H1 (cell line): ENCODE measurements at places on chromosomes 12 and 14.

DNA sequence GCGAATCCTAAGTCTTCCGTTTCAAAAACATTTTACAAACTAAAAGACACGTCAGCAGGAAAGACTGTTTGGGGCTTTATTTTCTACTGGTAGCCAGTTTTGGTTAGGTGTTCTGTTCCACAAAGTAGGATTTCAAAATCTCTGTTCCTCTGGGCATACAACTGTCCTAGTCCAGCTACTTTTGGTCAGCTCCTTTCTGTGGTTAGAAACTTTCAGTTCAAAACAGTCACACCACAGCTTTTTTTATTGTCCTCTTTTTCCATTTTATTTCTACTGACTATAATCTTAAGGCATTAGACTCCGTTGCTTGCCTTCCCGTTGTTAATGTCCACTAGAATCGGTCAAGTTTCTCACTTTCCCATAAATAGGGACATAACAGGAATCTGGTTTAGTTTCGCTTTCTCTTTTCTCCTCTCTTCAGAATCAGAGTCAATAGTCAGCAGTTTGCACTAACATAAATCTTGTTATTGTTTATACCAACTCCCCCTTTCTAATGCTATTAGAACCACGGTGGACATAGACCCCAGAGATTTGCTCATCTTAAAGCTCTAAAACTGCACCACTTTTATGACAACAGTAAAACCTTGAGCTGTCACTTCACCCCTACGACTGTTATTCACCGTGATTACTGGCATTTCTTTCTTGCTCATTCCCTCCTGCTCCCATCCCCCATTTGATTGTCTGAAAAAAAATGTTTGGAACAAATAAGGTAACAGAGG, 41.5 kb upstream of the NPAS3 start:
- no peak overlapping the region for H3K27ac ChIP-seq
- H3K4me1 ChIP-seq: no peaks in the 10 kb centered on the region
- H3K36me3 ChIP-seq: no peaks in the 10 kb centered on the region
- H3K4me3 ChIP-seq: no peak overlapping the region

DNA sequence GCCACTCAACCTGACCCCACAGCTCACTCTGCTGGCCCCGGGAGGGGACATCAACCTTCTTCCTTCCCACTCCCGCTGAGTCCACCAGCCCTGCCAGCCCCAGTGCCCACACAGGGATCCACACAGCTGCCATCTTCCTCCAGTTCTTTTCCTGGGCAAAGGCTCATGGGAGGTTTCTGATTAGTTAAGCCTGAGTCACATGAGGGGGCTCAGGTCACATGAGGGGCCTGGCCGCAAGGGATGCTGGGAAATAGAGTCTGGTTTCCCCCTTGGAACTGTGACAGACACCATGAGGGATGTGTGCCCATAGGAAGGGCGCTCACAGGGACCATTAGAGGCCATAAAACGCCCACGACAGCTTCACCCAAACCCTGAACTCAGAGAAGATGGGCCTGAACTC, 228.7 kb upstream of the SFSWAP start:
- H3K4me1 ChIP-seq: no peaks in the 10 kb centered on the region
- no peak overlapping the region for H3K27ac ChIP-seq
- no peaks in the 10 kb centered on the region for H3K27me3 ChIP-seq
- H3K36me3 ChIP-seq: no peaks in the 10 kb centered on the region
- H3K4me3 ChIP-seq: no peak overlapping the region

- H3K4me1 ChIP-seq: no peaks in the 10 kb centered on the region
- H3K27ac ChIP-seq: no peak overlapping the region
- H3K36me3 ChIP-seq: peaks cover 29% of the 10 kb centered on the region
These were observed 12.2 kb upstream of the SELPLG start for GRCh38 chr12:108645686-108646599.

- DNase-seq: no peak
- no peak overlapping the region for H3K4me3 ChIP-seq
- no peaks in the 10 kb centered on the region for H3K36me3 ChIP-seq
- no peak overlapping the region for H3K27ac ChIP-seq
These were observed 110.2 kb upstream of the SLC38A4 start for GRCh38 chr12:46936042-46936441.
